Hippocampal formation (tissue), 2 donors: ENCODE measurements at places on chromosomes 2 and 18.

DNA sequence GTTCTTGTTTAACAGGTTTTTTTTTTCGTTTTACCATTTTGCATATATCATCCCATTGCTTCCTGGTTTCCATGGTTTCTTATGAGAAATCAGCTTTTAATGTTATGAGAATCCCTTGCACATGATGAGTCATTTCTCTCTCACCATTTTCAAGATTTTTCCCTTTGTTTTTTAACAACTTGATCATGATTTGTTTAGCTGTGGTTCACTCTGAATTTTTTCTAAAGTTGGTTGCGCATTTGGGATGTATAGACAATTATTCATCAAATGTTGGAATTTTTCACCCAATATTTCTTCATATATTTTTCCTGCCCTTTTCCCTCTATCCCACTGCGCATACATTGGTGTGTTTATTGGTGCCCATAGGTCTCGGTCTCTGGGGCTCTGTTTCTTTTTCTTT lies 42.4 kb upstream of the BIN1 start:
- no peak for DNase-seq

- DNase-seq: no peak
These were observed 478.6 kb downstream of the SLC4A3 start for GRCh38 chr2:220106065-220106464.

GRCh38 chr18:64271246-64271645 lies 122.4 kb upstream of the LINC00305 start:
- DNase-seq: no peak

DNA sequence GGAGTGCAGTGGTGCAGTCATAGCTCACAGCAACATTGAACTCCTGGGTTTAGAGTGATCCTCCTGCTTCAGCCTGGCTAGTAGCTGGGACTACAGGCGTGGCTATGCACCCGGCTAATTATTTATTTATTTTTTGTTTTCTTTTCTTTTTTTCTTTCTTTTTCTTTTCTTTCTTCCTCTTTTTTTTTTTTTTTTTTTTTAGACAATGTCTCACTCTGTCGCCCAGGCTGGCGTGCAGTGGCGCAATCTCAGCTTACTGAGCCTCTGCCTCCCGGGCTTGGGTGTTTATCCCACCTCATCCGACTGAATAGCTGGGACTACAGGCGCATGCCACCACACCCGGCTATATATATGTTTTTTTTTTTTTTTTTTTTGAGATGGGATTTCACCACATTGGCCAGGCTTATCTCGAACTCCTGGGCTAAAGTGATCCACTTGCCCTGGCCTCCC lies 1.4 kb upstream of the ANXA4 start:
- DNase-seq: no peak

DNA sequence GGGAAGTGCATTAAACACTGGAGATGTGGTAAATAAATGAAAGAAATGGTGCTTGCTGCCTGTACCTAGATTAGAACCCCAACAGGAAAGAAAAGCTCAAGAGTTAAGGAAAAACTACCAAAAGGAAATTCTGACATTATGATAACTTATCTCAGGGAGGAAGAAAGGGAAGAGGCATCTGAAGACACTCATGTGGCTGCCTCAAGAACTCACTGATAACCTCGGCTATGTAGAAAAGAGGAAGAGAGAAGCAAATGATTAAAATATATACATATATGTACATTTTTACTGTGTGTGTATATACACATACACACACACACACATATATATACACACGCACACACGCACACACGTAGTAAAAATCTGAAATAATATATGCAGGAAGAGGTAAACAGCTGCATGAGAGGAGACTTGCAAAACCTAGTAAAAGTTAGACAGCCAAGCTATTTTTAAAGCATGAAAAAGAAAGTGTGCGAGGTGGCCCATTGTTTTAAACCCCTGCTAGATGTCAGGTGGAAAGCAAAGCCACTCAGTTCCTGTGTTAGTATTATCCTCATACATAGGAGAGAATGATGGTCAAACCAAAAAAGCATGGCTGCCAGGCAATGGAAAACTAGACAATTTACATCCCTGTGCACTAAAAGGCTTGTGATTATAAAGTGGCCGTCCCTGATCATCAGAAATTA lies 483.0 kb upstream of the NRP2 start:
- DNase-seq: no peak

DNA sequence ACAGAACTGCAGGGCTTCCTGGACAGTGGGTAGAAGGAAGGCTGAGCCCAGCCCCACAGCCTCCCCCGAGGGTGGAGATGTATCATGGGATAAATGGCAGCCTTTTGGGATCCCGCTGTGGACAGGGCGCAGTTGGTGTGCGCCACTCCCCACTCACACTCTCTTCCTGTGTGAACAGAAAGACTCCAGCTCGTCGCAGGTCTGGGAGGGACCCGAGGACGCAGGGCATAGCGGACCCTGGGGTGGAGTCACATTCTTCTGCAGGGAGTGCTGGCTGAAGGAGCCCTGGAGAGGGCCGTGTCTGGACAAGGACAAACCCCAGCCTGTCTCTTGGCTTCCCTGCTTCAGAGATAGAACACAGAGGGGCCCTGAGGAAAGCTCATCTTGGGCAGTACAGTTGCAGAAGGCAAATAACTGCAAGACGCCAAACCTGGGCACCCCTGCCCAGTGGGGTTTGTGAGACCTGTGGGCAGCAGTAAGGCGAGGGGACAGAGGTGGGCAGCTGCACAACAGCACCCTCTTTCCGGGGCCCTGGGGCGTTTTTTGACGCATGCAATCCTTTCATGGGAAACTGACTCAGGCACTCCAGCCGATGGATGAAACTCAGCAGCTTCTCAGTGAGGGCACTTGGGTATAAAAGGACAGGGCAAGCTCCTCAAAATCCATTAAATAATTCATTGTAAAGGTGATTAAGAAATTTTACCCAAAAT lies 101.9 kb downstream of the USP40 start:
- DNase-seq: no peak

GRCh38 chr2:113124181-113124961 lies 3.0 kb upstream of the IL1RN start:
- DNase-seq: no peak

DNA sequence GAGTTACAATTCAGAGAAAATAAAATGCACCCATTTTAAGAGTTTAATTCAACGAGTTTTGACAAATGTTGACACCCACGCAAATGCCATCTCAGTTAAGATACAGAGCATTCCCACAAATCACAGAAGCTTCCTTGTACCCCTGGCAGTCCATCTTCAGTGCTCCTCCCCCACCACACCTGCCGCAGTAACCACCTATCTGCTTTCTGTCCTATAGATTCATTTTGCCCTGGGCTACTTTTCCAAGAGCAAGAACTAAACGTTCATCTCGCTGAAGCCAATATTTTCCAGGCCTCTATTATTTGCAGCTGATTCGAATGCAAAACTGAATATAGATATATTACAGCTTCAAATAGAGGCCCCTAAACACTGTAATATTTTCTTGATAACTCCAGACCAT lies 13.4 kb upstream of the HPCAL1 start:
- DNase-seq: no peak

GRCh38 chr2:147171941-147172340 lies 672.9 kb upstream of the ACVR2A start:
- DNase-seq: no peak

- no peak for DNase-seq
These were observed 228.7 kb upstream of the SLC8A1 start for GRCh38 chr2:40680547-40680946.

DNA sequence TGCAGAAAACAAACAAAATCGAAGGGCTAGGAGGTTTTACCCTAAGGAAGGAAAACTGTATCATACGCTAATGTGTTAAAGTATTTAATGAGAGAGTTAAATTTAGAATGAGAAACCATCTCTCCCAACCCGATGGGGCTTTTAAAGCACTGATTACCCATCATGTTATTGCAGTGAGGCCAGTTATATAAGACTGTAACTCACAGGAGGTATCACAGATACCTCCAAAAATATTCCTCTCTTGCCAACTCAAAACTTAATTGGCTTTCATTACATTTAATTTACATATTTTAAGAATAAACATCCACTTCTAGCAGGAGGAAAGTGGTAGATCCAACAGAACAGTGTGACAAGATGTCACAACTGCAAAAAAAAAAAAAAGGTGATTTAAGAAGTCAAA lies 56.3 kb downstream of the RPL31 start:
- DNase-seq: no peak

DNA sequence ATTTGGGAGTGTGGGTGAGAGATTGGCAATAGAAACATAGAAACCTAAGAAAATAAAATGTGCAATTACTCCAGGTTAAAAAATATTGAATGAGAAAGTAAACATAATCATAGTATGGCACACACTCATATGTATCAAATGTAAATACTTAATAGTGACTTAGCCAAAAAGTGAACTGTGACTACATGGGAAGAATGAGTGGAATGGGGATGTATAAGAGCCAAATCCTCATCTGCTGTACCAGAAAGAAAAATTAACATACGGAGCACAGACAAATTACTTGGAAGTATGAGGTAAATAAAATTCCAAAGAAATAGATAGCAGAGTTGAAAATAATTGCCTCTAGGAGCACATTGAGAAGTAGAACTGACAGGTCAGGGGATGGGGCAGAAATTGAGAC lies 4.0 kb downstream of the FLACC1 start:
- no peak for DNase-seq

DNA sequence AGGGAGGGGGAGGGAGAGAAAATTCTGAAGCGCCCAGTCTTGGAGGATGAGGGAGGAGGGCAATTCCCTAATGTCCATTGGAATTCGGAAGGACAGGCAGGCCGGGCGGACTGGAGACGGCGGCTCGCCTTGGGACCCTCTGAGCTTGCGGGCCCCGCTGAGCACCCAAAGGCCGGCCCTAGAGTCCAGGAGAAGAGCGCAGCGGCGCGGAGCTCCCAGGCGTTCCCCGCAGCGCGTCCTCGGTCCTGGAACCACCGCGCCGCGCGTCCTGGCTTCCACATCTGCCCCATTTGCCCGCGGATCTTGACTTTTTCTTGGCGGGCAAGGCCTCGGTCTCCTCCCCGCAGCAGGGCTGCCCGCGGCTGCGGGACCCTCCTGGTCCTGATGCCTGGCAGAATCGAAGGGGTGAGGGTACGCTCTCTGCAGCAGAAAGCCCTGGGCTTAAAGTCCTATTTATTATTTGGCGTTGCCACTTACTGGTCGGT lies 675 bp upstream of the MLPH start:
- DNase-seq: no peak

DNA sequence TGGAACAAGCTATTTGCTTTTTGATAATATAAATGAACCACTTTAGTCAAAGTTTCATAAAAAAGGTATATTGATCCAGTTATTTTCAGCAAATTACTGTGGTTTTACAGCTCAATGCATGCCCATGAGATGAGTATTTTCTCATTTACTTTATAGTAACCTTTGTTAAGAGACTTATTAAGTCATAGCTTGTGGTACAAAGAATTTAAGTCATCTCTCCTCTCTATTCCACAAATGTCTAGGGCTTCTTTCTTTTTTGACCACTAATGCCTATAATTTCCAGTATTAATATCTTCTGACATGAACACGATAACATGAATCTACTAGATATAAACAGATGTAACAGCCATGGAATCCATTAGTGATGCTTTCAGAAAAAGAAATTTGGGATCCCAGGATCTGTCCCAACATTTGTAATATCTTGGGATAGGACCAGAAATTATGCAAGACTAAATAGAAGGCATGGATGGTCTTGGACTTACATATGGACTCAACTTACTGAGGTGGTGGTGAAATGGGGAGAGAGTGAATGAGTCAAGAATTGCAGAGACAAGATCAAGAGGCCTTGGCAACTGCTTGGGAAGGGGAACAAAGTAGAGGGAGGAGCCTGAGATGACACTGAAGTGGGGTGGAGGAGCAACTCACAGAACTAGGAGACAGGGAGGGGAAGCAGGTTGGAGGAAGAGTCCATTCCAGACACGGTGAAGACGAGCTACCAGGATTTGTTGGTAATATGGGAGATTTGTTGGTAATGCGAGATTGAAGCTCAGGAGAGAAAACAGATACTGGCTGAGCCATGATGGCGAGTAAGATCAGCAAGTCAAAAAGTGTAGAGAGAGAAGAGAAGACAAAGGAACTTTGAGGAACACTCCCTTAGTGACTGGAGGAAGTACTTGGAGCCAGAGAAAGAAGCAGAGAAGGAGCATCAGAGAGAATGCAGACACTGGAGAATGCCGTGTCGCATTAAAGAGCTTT lies 42.4 kb upstream of the KDM3A start:
- DNase-seq: no peak

DNA sequence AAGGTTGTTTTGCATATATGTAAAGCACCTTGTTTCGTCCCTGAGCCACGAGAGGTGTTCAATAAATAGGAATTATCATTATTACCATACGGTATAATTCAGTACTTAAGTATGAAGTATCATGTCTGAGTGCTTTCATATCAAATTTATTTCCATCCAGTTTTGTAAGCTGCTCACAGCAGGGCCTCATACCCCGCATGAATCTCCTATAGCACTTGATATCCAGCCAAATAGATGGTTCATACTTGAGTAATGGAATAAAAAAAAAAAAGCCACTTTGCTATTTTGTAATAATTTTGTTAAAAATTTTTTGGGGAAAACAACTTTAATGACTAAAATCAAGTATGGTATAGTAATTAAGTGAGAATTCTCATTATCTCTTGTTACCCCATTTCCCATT lies 160.8 kb upstream of the NOSTRIN start:
- no peak for DNase-seq

- no peak for DNase-seq
These were observed 152.5 kb downstream of the NRXN1 start for GRCh38 chr2:50879457-50879856.

GRCh38 chr2:199659207-199659606 lies 191.8 kb downstream of the FTCDNL1 start:
- DNase-seq: peak; percentile 8

- no peak for DNase-seq
These were observed 33.1 kb downstream of the ARL4C start for GRCh38 chr2:234463626-234464290.

DNA sequence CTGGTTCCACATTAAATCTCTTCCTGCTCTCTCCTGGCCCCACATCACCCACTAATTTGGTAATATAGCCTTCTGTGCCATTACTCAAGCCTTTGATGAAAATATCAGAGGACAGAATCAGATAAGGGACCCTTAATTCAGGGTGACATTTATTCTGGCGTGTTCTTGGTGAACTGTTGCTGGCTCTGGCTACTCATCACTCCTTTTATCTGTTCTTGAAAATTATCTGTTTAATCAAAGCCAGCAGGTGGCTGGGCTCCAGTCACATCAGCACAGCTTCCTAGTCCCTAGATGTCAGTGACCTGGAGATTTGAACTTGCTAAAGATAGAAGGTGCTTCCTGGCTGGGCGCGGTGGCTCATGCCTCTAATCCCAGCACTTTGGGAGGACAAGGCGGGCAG lies 26.9 kb upstream of the SLC35F6 start:
- DNase-seq: no peak
